HFFc6 (cell line): ENCODE measurements at places on chromosomes 1 and 21. TPM values are rescaled to one million over a fixed set of nuclear protein-coding genes. Genes with fewer than 3 reads are reported as not detected.

DNA sequence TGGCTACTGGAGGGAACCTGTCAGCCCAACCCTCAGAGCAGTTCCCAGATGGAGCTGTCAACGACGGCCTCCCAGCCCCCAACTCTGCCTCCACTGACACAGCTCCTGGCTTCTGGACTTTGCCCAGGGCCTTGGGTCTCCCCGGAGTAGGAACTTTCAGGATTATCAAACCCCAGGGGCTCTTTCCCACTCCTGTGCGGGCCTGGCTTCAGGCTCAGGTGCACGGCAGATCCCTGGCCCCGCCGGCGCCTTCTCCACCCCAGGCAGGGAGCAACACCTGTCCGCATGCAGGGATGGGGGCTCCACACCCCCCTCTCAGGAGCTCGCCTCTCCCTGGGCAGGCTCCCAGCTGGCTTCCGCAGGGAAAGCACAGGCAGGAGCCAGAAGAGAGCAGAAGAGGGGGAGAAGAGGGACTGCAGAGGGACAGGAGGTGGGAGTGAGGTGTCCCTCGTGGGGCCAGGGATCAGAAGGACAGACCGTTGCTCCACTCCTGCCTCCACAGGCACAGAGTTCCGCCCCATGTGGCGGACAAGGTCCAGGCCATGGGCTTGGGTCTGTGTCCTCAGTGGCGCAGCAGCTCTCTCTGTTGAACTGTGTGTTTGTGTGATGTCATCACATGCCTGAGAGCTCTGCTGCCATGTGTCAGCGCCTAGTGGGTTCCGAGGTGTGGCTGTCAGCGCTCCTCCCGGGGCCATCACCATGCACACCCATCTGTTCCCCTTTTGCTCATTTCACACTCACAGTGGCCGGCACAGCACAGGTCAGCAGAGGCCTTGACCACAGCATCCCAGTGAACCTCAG lies 107.7 kb downstream of the PDE9A start:
- H3K27me3 ChIP-seq: peaks cover 23% of the 10 kb centered on the region
- H3K4me3 ChIP-seq: no peak overlapping the region
- H3K27ac ChIP-seq: no peak overlapping the region
- DNase-seq: no peak
- no peaks in the 10 kb centered on the region for H3K36me3 ChIP-seq
- no peaks in the 10 kb centered on the region for H3K4me1 ChIP-seq

- no peak for DNase-seq
- H3K36me3 ChIP-seq: peaks cover 22% of the 10 kb centered on the region
- H3K27ac ChIP-seq: no peak overlapping the region
- H3K27me3 ChIP-seq: no peaks in the 10 kb centered on the region; the same call in none of the 2 replicates
- no peak overlapping the region for H3K4me3 ChIP-seq
- H3K4me1 ChIP-seq: peaks cover 20% of the 10 kb centered on the region
Measured at GRCh38 chr21:34112316-34113033, 39.1 kb downstream of the MRPS6 start.

DNA sequence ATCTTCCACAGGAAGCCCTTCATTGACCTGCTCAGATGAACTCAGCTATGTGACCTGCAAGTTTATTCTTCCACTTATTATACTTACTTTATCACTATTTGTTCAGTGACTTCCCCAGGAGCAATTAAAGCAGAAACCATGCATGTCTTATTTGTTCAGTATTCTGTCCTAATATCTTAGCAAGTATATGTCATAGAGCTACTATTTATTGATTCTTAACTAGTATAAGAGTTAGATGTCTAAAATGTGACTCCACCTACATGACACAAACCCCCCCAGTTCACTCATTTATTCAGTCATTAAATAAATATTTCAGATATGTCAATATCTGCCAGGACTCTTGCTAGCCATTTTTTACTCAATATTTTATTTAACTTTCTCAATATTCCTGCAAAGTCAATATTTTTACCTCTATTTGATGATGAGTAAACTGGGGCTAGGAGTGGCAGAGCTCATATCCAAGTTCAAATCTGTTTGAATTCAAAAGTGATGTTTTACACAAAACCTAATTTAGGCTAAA lies 469.0 kb upstream of the USP24 start:
- H3K4me3 ChIP-seq: no peak overlapping the region
- no peaks in the 10 kb centered on the region; the same call in 1 of the 2 replicates for H3K27me3 ChIP-seq
- no peak for DNase-seq
- no peak overlapping the region for H3K27ac ChIP-seq
- H3K4me1 ChIP-seq: peaks cover 55% of the 10 kb centered on the region
- peaks cover 12% of the 10 kb centered on the region; the same call in 1 of the 2 replicates for H3K36me3 ChIP-seq

GRCh38 chr1:109389638-109390341 lies 7.9 kb downstream of the SORT1 start:
- H3K4me3 ChIP-seq: no peak overlapping the region
- H3K27ac ChIP-seq: peak overlapping the region; percentile 19
- no peaks in the 10 kb centered on the region for H3K27me3 ChIP-seq

DNA sequence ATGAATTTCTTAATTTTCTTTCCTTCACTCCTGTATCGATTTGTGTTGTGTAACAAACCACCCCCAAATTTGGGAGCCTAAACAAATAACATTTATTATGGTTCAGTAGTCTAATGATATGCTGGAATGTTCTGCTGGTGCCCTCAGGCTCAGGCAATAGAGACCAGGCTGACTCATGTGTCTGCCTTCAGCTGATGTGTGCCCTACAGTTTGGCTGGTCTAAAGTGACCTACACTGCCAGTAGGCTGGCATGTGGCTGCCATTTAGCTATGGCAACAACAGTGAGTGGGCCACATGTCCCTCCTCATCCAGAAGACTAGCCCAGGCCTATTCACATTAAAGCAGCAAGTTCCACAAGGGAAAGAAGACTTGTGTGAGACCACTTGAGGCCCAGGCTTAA lies 115.8 kb downstream of the PTPRC start:
- H3K4me1 ChIP-seq: peaks cover 21% of the 10 kb centered on the region
- no peak overlapping the region for H3K27ac ChIP-seq
- no peaks in the 10 kb centered on the region for H3K27me3 ChIP-seq
- H3K4me3 ChIP-seq: no peak overlapping the region

GRCh38 chr1:152679459-152679858 lies 4.4 kb downstream of the LCE2C start:
- H3K27ac ChIP-seq: no peak overlapping the region
- no peaks in the 10 kb centered on the region for H3K4me1 ChIP-seq
- DNase-seq: no peak
- H3K27me3 ChIP-seq: peaks cover 3% of the 10 kb centered on the region

GRCh38 chr1:233442026-233442780 lies 114.7 kb downstream of the MAP3K21 start:
- no peaks in the 10 kb centered on the region for H3K27me3 ChIP-seq
- DNase-seq: no peak
- H3K27ac ChIP-seq: no peak overlapping the region
- H3K36me3 ChIP-seq: no peaks in the 10 kb centered on the region
- H3K4me3 ChIP-seq: no peak overlapping the region

- no peak overlapping the region for H3K27ac ChIP-seq
- peaks cover 39% of the 10 kb centered on the region for H3K27me3 ChIP-seq
- peaks cover 33% of the 10 kb centered on the region for H3K4me1 ChIP-seq
- DNase-seq: no peak
- H3K4me3 ChIP-seq: no peak overlapping the region
- H3K36me3 ChIP-seq: no peaks in the 10 kb centered on the region; the same call in 1 of the 2 replicates
Measured at GRCh38 chr1:114111731-114112641, 41.7 kb downstream of the SYT6 start.

GRCh38 chr1:159132271-159132881 lies 39.0 kb upstream of the CADM3 start:
- no peaks in the 10 kb centered on the region for H3K36me3 ChIP-seq
- H3K4me3 ChIP-seq: no peak overlapping the region
- no peak overlapping the region for H3K27ac ChIP-seq
- DNase-seq: peak; percentile 59
- H3K4me1 ChIP-seq: no peaks in the 10 kb centered on the region
- peaks cover 2% of the 10 kb centered on the region for H3K27me3 ChIP-seq

- H3K4me3 ChIP-seq: no peak overlapping the region; the same call in 1 of the 2 replicates
- no peaks in the 10 kb centered on the region for H3K27me3 ChIP-seq
- H3K36me3 ChIP-seq: peaks cover 4% of the 10 kb centered on the region; the same call in 1 of the 2 replicates
- peak overlapping the region; percentile 83 for H3K27ac ChIP-seq
- no peak for DNase-seq
- H3K4me1 ChIP-seq: peaks cover 74% of the 10 kb centered on the region
Measured at GRCh38 chr21:38268864-38269575, 12.2 kb downstream of the KCNJ15 start.

DNA sequence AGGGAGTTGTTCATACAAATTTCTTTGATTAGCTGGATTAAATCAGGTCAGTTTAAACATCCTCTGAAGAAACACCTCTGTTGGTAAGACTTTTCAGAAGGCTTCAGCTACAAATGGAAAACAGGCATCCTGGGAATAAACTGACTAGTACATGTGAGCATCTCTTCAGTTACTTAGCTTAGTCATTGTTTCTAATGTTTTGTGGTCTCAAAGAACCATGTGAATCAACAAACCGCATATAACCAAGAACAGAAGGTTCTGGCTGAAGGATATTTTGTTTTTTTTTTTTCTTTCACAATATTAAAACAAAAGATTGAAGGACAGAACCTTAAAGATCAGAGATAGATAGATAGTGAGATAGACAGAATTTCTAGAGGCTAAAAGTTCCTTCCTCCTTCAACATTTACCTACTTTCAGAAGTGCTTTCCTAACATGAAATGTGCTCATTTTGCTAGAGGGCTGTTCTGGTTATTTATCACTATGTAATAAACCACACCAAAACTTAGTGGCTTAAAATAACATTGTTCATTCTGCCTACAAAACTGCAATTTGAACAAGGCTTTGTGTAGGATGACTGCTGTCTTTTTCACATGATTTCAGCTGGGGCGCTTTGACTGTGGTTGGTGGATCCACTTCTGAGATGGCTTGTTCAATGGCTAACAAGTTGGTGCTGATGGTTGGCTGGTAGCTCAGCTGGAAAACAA lies 119.8 kb upstream of the PTGFR start:
- DNase-seq: peak; percentile 85
- peak overlapping the region; percentile 58 for H3K4me3 ChIP-seq
- peak overlapping the region; percentile 93 for H3K27ac ChIP-seq
- peaks cover 9% of the 10 kb centered on the region; the same call in 1 of the 2 replicates for H3K36me3 ChIP-seq

GRCh38 chr1:200556002-200556401 lies 64.5 kb downstream of the KIF14 start:
- no peak overlapping the region for H3K27ac ChIP-seq
- no peak for DNase-seq
- peaks cover 7% of the 10 kb centered on the region; the same call in 1 of the 2 replicates for H3K36me3 ChIP-seq
- no peak overlapping the region for H3K4me3 ChIP-seq
- no peaks in the 10 kb centered on the region for H3K27me3 ChIP-seq

- no peaks in the 10 kb centered on the region for H3K4me1 ChIP-seq
- no peak overlapping the region for H3K27ac ChIP-seq
- DNase-seq: no peak
- H3K27me3 ChIP-seq: peaks cover 47% of the 10 kb centered on the region
- no peak overlapping the region for H3K4me3 ChIP-seq
- no peaks in the 10 kb centered on the region for H3K36me3 ChIP-seq
Measured at GRCh38 chr21:42806509-42807140, 72.7 kb downstream of the WDR4 start.

TFB2M gene
- total RNA-seq: 22.8 to 26.5 TPM (median 26.1 TPM) in 3 replicates

FAM167B gene
- 1.5 to 2.3 TPM (median 1.5 TPM) in 3 replicates for total RNA-seq

LIN28A gene
- total RNA-seq: not detected in 3 replicates

FCRL6 gene
- not detected in 3 replicates for total RNA-seq

SIK1 gene
- 4.2 to 4.4 TPM (median 4.2 TPM) in 3 replicates for total RNA-seq

CSF1 gene
- 40.3 and 74.4 TPM in 2 replicates for total RNA-seq
